ENCODE measurements at places on chromosomes 5 and 9. TPM values are rescaled to one million over a fixed set of nuclear protein-coding genes. Genes with fewer than 3 reads are reported as not detected.

Gene MARCOL
- 8.3 TPM for total RNA-seq

Gene ATP10B
- 0.14 TPM for total RNA-seq

Gene TAF1L
- not detected for total RNA-seq

Gene HMMR
- total RNA-seq: 4.2 TPM

Gene GABRA6
- total RNA-seq: not detected
